Stimulated activated CD4-positive, alpha-beta T cell treated with anti-CD3 and anti-CD28 coated beads, Interleukin-1b, Interleukin-23, amount 100 ng/mL, for 24 hours (primary cell): ENCODE measurements at places on chromosomes 11 and 22.

- DNase-seq: no peak
These were observed 231.3 kb upstream of the B3GAT1 start for GRCh38 chr11:134643115-134644012.

DNA sequence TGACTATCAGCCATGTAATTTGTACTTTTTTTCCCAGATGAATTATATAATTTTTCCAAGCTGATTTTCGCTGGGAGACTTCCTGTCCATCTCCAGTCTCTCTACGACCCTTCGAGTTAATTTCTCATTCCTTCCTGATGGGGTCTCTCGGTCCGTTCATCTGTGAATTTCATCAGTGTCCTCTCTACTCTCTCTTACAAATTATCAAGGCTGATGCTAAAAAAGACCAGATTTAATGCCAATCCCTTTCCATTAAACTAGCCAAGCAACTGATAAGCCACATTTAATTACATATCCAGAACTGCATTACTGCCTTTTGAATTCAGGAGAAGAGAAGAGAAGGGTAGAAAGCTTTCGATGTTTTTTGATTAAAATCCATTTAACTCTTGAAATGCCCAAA lies 25.8 kb downstream of the VSIG10L2 start:
- no peak for DNase-seq

DNA sequence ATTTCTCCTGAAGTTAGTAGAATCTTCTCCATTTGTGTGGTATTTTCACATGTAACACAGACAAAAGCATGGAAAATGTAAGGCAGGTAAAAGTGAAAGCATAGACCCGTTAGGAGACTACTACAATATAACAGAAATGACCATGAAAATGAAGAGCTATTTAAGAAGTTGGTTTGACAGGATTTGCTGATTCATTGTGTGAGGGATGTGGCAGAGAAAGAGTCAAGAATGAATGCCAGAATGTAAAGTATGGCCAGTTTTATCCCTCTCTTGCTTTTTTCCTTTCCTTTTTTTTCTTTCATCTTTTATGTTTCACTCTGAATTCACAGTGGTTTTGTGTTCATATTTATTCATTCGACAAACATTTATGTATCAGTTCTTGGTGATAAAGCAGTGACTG lies 115.9 kb downstream of the ARFGAP2 start:
- DNase-seq: no peak

- no peak for DNase-seq
These were observed 2.7 kb downstream of the TMEM123 start for GRCh38 chr11:102449651-102450570.

DNA sequence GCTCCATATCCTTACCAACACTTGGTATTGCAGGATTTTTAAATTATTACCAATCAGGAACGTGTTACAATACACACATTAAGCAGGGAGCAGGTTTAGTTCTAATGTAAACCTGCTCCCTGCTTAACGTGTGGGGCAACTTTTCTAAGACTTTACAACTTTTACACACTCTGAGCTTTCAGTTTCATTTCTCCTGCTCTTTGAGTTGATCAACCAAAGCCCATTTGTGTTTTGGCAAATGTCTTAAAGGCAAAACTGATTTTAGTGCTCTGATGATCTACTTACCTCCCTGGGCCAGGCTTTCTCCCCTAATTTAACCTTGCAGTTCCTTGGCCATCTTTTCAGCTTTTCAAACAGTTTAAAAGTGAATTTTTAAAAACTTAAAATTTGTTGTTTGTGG lies 70.9 kb downstream of the ZBTB44 start:
- DNase-seq: no peak

GRCh38 chr22:47633111-47633510 lies 870.7 kb downstream of the TBC1D22A start:
- no peak for DNase-seq

DNA sequence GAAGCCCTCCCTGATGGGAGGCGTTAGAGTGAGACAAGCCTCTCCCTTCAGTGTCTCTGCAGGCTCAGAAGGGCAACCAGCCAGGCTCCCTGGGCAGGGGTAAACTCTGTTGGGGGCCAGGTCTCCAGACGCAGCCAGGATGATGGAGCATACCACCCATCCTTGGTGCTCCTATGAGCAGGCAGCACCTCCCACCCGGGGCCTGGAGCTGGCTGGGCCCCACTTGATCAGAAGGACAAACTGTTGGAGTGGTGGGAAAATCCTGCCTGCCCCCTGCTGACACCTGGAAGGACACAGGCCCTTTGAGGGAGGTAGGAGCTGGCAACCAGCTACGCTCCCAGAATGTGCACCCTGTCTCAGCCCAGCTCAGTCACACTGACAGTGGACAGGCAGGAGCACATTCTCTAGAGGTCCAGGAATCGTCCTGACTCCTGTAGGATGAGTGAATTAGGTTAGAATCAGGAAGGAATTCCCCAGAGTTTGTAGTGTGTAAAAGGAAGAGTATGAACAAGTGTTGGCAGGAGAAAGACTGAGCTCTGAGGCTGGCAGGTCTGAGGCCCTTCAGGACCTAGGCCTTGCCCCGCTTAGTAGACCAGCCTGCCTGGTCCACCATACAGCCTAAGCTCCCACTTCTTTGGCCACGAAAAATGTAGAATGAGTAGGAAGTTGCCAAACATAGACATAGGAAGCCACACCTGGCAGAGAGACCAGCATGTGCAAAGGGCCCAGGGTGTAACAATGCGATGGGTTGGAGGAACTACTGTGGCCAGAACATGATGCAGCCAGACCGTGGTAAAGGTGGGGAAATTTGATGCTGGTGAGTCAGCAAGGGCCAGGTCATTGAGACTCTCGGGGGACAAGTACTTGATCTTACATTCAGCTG lies 19.1 kb downstream of the ARHGEF17 start:
- no peak for DNase-seq

- DNase-seq: no peak
These were observed 192.7 kb downstream of the C11orf91 start for GRCh38 chr11:33507967-33508366.

- no peak for DNase-seq
These were observed 678 bp downstream of the CD248 start for GRCh38 chr11:66315921-66316811.

- DNase-seq: no peak
These were observed 380.5 kb downstream of the SHANK2 start for GRCh38 chr11:70871881-70872280.

GRCh38 chr22:47380692-47381091 lies 618.2 kb downstream of the TBC1D22A start:
- no peak for DNase-seq
